ENCODE measurements at places on chromosomes 5 and 9.

DNA sequence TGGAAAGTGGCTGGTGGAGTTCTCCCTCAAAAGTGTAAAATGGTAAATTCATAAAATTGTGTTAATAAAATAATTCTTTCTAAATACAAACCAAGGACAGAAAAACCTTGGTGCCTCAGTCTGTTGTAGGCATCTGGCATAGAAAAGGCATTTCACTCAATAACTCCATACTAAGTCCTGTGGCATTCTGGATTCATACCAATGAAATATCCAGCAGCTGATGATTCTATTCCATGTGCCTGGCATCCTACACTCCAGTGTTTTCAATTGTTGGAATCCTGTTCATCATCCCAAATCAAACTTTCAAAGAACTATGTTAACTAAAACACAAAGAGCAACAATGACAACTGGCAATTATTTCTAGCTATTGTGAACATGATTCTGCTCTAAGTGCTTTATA lies 21.6 kb upstream of the ALDH1A1 start:
- no peak for DNase-seq

- DNase-seq, result no peak
Observed at GRCh38 chr9:112439171-112439570, 47.5 kb upstream of the KIAA1958 start.

GRCh38 chr9:32248189-32248712 lies 136.2 kb upstream of the ACO1 start:
- DNase-seq, result no peak

- DNase-seq, result no peak
Observed at GRCh38 chr9:7534211-7534935, 265.2 kb downstream of the DMAC1 start.

- DNase-seq, result no peak
Observed at GRCh38 chr5:164966611-164967010, 1461.2 kb downstream of the MAT2B start.

DNA sequence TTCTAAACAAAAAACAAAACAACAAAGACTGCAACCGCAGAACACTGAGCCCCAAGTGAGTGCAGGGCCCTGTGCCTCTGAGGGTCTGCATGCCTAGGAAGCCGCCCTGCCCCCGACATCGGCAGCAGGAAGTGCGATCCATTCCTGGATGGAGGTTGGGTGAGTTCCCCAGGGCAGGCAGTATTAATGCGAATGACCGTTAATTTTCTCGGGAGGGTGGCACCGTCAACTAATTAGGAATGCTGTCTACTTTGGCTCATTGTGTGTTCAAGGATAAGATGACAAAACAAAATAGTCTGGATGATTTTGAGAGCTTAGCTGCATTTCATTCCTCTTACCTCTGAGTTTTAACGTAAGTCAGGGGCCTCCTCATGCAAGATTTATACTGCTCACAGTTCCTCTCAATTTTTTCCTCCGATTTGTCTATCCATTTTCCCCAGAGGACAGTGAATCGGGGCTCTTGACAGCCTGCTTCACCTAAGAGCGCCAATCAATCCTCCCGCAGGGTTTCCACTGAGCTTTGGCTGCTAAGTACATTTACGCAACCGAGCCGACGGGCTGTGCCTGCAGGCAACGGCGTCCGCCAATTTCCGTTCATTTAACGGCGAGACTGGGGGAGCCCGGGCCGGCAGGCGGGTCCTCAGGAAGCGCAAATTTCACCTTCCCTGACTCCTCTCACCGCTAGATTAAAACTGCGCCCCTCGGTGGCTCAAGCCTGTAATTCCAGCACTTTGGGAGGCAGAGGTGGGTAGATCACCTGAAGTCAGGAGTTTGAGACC lies 2.9 kb upstream of the NXNL2 start:
- peak; percentile 62 for DNase-seq

- no peak for DNase-seq
Observed at GRCh38 chr9:27835746-27836145, 262.5 kb upstream of the C9orf72 start.

DNA sequence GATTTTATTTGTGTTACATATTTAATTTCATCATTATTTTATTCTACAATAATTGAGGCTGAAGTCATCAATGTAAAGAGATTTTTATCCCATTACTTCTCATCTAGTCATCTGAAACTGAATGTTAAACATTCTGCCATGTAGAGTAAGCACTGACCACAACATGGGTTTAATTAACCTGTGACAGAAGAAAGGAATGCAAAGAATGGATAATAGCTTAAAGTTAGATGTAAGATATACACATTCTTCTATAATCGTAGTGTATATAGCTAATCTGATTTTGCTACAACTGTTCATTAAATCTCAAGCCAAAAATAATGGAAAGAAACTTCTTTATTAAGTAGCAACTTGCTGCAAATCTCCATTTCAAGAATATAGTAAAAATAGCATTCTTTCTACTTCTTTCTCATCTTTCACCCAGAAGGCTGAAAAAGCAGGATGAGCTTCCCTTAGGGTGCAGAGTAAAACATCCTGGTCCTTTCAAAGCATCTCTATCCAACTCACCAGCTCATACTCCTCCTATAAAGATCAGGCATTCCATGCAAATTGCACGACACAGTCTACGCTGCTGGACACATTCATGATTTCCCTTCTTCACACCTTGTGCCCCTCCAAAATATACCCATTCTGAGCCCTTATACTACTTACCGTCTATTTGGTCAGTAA lies 115.2 kb downstream of the EFNA5 start:
- no peak for DNase-seq

DNA sequence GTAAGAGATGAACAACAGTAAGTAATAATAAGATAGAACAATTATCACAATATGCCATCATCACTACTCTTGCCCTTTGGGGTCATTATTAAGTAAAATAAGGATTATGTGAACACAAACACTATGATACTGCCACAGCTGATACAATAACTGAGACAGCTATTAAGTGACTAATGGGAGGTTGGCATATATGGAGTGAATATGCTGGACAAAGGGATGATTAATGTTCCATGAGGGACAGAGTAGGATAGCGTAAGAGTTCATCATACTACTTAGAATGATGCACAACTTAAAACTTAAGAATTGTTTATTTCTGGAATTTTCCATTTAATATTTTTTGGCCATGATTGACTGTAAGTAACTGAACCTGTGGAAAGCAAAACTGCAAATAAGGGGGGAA lies 16.6 kb downstream of the POU5F2 start:
- DNase-seq, result no peak

GRCh38 chr5:173326501-173326960 lies 1.7 kb downstream of the STC2 start:
- no peak for DNase-seq

- DNase-seq, result no peak
Observed at GRCh38 chr5:14998491-14998890, 126.9 kb upstream of the ANKH start.
